Bronchial epithelial cell (primary cell): ENCODE measurements at places on chromosomes 7 and 10.

GRCh38 chr10:15344876-15345285 lies 26.2 kb downstream of the FAM171A1 start:
- DNase-seq: peak; percentile 77

DNA sequence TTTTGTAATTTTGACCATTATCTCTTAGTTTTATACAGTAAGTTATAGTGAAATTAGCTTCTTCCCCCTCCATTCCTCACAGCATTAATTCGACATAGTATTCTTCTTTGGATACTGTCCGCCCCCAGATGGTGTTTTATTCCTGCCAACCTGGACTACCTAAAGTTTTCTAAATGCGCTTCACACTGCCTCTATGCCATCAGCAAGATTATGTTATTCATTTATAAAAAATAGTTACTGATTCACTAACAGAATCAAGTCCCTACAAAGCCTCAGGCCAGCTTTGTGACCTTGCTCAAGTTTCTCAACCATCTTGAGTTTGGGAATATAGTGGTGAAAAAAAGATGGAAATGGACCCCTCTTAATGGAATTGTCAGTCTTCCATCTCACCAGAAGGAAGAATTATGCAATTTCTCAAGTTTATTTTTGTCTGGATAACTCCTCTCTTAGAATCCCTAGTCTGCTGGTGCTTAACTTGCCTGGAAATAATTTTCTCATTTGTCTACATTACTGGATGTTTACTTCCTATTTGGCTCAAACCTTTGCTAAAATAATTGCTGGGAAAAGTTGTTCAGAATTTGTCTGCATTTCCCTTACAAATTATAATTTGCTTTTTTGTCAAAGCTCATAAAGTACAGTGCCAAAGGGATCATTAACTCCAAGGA lies 16.7 kb upstream of the FGL2 start:
- DNase-seq: no peak

DNA sequence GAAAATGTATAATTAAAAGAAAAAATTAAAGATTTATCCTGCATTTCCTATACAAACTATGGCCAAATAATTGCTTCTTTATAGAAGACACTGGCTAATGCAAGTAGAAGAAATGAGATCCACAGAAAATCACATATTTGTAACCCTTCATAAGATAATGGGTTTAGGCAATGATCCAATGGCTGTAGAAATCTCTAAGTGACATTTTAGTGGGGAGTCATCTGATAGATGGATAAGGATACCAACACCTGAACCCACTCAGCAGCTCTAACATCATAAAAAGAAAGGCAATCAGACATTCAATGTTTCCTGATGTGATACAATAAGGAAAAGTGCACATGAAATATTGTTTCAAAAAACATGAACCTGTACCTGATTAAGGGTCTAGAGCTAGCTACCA lies 297.5 kb downstream of the CXCL12 start:
- no peak for DNase-seq

- DNase-seq: no peak
Measured at GRCh38 chr7:121480566-121481335, 84.6 kb upstream of the FAM3C start.

DNA sequence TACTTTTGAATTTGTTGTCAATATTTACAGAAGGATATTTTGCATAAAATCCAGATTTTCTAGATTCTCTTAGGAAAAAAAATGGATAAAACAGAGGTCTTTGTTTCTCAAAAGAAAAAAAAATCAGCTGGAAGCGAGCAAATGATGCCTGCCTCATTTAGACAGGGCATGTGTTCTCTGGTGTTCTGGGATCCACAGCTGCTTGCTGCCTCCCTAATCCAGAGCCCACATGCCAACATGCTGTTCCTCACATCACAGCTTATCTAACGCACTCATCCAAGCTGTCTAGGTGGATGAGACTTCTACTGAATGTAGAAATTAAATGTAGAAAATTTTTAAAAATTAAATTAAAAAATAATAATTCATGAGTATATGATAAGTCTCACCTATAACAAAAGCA lies 630.1 kb downstream of the SORCS1 start:
- no peak for DNase-seq

- DNase-seq: peak; percentile 99
Measured at GRCh38 chr7:157271991-157272324, 64.8 kb upstream of the DNAJB6 start.

DNA sequence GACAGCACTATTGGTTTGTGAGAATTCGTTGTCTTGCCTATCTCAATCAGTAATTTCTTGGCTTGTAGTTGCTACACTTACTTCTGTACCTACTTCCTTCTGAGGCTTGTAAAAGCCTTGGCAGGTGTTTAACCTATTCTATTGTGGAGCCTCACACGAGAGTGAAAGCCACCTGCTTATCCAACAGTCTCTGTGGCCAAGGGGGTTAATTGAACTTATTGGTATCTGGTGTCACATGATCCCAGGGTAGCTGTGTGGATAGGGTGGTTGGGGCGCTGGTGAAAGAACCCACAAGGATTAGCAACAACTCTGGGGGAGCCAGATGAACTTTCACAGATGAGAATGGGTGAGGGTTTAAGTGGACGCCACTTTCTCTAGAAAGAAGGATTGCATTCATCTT lies 13.9 kb upstream of the ATP6V0E2 start:
- DNase-seq: no peak

GRCh38 chr7:42035210-42035609 lies 201.8 kb downstream of the GLI3 start:
- no peak for DNase-seq

DNA sequence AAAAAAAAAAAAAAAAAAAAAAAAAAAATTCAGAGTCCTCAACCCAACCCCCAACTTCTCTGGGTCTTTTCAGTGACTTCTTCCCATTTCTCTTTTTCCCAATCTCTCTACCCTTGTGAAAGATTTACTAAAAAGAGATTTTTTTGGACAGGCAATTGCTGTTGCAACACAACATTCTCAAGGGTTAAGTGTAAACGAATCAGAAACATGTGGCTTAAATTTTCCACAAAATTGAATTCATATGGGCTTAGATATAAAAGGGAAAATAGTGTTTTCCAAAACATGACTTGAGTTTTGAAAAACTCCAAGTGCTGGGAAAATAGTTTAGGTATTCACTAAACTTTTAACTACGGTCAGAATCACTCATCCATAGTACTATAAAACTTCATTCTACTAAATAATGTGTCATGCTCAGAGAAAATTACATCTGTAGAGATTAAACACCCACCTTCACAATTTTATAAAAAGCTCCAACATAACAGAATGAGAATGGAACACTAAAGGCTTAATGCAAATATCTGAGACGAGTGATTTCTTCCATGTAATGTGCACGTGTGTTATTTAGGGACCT lies 643.1 kb downstream of the PARD3 start:
- DNase-seq: no peak

- DNase-seq: no peak
Measured at GRCh38 chr7:22675917-22676343, 51.1 kb upstream of the IL6 start.

GRCh38 chr10:35218339-35218955 lies 91.8 kb downstream of the CREM start:
- peak; percentile 72 for DNase-seq

GRCh38 chr7:141663081-141663849 lies 38.7 kb downstream of the DENND11 start:
- peak; percentile 76 for DNase-seq

DNA sequence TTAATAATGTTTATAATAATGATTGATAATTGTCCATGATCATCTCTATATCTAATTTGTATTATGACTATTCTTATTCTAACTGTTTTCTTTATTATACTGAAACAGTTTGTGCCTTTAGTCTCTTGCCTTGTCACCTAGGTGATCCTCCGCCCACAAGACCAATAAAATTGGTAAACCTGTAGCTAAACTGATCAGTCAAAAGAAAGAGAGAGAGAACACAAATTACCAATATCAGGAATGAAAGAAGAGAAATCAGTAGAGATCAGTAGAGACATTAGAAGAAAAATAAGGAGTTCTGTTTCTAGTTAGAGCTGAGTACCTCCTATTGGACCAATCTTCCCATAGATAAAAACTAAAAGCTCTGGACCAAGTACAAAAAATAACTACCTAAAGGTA lies 6.1 kb upstream of the COA1 start:
- DNase-seq: no peak

GRCh38 chr10:97607095-97607636 lies 17.6 kb downstream of the C10orf62 start:
- no peak for DNase-seq

DNA sequence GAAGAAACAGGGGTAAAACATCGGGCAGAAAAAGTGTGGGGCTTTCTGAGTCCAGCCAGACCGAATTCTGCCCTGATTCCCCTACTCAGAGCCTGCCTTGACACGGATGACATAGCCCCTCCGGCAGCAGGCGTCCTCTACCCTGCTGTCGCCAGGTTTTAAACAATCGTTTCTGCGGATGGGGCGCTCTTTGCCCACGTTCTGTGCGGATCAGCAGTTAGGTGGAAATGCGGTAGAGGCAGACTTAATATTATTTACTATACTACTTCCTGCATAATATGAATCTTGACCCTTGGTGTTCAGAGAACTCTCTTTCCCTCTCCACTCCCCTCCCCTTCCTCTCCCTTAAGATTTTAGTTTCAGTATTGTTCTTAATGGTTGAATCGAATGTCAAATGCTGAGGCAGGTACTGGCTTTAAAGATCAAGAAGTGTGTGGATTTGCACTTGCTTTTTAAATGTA lies 2.4 kb downstream of the GATA3 start:
- DNase-seq: no peak

GRCh38 chr7:19375976-19376375 lies 230.8 kb upstream of the FERD3L start:
- peak; percentile 59 for DNase-seq

- peak; percentile 52 for DNase-seq
Measured at GRCh38 chr7:132035517-132036362, 479.3 kb upstream of the PODXL start.

DNA sequence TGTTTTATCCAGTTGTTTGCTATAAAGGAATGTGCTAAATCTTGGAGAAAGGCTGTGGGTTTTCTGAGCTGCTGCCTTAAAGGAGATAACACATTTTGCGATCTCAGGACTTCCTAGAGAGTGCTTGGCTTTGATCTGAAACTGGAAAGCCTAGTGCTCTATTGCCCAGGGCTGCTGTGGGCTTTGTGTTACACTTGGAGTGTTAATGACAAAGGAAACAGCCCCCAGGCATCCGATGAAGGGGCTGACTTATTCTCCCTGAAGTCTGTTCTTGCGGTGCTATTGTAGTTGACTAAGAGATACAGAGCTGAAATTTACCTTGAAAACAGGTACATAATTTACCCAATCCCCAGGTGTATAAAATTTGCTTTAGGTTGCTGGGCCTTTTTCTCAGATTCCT lies 74.5 kb downstream of the SND1 start:
- DNase-seq: no peak

GRCh38 chr10:101833466-101833865 lies 10.1 kb downstream of the KCNIP2 start:
- DNase-seq: no peak

DNA sequence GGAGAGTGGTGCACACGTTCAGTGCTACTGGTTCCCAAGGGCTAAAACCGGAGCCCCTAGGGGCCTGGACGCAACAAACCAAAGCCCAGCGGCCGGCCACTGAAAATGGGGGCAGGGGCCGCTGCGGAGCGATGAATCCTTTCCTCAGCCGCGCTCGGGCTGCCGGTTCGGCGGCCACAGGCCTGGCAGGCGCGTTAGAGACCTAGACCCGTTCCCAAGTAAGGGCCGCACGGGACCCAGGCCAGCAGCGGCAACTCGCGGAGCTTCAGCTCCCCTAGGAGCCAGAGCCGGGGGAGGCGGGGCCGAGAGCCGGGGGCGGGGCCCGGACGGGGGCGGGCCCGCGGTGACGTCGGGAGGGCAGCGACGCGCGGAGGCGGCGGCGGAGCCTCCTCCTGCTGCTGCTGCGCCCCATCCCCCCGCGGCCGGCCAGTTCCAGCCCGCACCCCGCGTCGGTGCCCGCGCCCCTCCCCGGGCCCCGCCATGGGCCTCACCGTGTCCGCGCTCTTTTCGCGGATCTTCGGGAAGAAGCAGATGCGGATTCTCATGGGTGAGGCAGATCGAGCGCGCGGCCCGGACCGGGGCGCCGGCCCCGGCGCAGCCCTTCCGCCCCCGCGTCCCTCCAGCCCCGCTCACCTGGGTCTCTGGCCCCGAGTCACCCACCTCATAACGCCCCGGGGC lies at the start of gene ARF5:
ARF5 (plus strand) TSS at position 393 of the 678 bp plus-strand sequence; CDS start at position 481, 88 bp downstream.
- peak; percentile 58 for DNase-seq

- no peak for DNase-seq
Measured at GRCh38 chr7:72445580-72445979, 33.4 kb upstream of the CALN1 start.

GRCh38 chr7:50832744-50833143 lies 50.0 kb upstream of the GRB10 start:
- peak; percentile 94 for DNase-seq

DNA sequence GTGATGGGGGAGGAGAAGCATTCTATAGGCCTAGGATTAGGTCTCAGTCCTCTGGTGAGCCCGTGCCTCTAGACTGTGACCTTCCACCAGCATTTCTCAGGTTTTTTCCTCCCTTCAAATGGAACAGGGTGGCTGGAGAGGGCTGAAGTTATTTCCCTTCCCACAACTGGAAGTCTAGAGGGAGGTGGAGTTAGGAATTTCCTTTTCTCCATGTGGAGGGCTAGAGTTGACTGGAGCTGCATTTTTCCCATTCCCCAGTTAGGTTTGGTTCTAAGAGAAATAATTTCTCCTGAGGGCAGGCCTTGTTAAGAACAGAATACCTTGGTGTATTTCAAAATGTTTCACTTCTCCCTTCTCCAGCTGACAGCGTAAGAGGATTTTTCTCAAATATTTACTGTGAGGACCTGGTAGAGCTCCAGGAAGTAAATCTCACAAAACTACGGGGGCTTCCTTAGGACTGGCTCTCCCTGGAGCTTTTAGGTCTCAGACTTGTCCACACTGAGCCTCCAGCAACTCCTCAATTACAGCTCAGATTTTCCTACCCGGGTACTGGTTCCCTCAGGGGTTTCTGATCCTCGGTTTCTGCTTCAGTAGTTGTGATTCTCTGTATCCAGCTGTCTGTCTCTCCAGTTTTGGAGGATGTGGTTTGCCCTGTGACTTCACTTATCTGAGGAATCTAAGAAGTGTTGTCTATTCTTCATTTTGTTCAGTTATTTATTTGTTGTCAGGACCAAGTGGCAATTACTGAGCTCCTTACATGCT lies 6.0 kb upstream of the REEP3 start:
- peak; percentile 26 for DNase-seq

DNA sequence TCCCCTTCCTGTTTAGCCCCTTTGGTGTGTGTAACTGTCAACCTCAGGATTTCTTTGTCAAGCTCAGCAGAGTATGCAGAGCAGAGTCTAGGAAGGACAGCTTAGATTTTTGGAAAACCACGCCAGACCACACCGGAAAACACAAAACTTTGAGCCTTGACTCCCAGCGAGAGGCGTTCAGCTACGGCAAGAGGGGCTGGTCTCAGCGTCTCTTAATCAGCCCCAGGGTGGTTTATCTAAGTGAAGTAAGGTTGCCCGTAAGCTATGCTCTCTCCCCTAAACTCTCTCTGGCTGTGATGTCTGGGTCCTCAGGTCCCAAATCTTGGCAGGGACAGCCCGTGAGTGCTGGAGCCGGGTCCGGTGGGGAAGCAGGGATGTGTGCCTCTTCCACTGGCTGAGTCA lies 230.9 kb downstream of the KLF6 start:
- DNase-seq: no peak

GRCh38 chr10:94049911-94050310 lies 56.2 kb downstream of the PLCE1 start:
- DNase-seq: no peak
